ENCODE measurements at places on chromosomes 3 and 15.

- no peak for DNase-seq
Observed at GRCh38 chr3:195171093-195171873, 99.7 kb downstream of the XXYLT1 start.

- no peak for DNase-seq
Observed at GRCh38 chr3:128495435-128495970, 2.5 kb upstream of the GATA2 start.

GRCh38 chr3:57661404-57661803 is 31.5 kb downstream of the DENND6A start:
- no peak for DNase-seq

- DNase-seq, result no peak
Observed at GRCh38 chr3:95971573-95971972, 842.8 kb upstream of the EPHA6 start.

DNA sequence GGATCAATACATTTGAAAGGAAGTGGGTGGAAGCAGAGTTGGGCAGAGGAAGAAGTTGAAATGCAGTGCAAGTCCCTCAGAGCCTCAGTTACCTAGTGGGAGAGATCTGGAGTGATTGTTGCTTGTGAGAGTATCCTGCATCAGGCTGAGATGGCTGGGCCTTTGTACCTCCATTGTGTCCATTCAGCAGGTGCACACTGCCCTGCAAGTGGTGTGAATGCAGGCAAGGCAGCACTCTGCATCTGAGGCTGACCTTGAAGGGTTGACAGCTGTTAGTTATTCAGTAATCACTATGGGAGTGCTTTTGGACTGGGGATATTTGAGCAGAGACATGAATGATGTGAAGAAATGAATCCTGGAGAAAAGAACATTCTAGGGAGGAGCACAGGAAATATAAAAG is 25.2 kb downstream of the ATP6V1A start:
- DNase-seq, result peak; percentile 11

GRCh38 chr15:95680728-95681127 is 649.8 kb upstream of the NR2F2 start:
- DNase-seq, result no peak

- no peak for DNase-seq
Observed at GRCh38 chr3:134606033-134607025, 44.5 kb downstream of the KY start.

- no peak for DNase-seq
Observed at GRCh38 chr15:69792823-69793222, 304.9 kb downstream of the TLE3 start.

- DNase-seq, result no peak
Observed at GRCh38 chr3:125633767-125634166, 38.5 kb upstream of the OSBPL11 start.

DNA sequence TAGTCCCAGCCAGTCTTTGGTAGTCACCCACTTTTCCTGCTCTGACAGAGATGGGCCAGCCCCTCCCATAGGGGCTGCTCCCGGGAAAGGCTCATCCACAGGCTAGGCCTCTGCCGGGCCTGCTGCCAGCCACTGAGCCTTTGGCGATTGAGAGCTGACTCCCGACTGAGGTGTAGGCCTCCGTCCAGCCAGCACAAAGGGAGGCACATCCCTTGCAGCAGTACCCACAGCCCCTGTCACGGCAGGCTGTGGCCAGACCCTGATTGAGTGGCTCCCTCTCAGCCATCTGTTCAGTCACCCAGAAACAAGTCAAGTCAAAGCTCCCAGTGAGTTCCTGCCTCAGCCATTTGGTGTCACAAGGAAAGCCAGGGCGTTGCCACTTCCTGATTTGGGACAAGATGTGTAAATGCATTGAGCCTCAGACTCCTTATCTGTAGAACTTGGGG is 6.2 kb upstream of the PAK6 start:
- no peak for DNase-seq

DNA sequence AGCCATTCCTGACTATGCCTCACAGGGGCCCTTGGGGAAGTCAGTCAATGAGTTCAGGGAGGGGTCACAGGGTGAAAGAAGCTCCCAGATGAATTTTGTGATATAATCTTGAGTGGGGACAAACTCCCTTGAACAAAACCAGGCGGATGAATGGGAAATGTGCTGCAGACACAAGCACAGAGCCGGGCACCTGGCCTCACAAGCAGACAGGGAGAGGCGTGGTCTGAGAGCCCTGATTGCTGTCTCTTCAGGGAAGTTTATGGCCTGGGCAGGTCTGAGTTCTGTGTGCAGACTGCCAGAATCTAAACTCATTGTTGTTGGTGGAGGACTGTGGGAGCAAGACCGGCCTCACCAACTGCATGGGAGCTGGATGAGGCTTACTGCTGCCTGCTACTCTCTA is 591.8 kb downstream of the EPHA3 start:
- no peak for DNase-seq

DNA sequence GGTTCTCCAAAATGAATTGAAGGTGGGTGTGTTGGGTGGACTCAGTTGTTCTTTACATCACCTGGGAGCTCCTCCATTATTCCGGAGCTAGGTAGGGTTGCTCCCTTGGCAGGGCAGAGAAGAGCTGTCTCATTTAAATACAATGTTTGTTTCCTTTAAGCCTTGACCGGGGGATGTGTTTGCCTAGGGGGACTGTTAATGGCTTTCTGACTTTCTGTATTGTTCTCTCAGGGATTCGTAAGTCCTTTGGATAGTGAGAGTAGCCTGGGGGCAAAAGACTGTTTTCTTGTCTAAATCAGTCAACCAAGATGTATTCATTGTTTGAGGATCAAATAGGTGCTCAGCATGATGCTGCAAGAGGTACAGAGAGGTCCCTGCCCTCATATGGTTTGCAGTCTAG is 71.1 kb downstream of the CDAN1 start:
- no peak for DNase-seq

- DNase-seq, result no peak
Observed at GRCh38 chr3:45100981-45101407, 45.2 kb downstream of the CDCP1 start.

DNA sequence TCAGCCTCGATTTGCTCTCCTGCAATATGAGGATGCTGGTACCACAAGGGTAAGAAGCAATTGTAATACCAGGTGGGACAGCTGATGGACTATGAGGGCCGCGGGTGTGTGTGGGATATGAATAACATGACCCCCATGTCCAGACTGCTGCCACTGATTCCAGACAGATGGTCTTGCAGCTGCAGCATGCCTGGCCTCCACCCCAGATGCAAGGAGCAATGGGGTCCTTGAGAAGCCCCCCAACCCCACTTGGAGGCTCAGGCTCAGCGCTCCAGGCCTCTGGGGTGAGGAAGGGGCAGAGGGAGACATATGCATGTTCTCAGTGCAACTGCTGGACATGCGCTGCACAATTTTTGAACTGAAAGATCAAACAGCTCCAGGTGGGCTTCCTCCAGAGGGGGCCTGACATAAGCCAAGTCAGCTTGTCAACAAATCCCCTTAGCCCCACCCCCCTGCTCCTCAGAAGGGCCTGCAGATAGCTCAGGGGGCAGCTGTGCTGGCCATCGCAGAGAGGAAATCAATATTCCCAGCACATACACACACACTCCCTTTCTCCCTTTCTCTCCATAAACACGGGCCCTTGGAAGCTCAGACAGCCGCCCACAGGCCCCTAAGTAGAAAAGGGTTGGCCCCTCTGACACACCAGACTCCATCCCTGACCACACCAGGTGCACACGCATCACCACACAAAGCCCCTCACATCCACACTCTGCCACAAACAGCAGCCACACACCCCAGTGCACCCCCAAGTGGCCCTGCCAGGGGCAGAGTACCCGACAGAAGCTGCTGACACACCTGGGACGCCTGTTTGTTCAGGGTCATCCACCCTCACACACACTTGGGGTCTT is 107.0 kb downstream of the IQSEC1 start:
- no peak for DNase-seq

DNA sequence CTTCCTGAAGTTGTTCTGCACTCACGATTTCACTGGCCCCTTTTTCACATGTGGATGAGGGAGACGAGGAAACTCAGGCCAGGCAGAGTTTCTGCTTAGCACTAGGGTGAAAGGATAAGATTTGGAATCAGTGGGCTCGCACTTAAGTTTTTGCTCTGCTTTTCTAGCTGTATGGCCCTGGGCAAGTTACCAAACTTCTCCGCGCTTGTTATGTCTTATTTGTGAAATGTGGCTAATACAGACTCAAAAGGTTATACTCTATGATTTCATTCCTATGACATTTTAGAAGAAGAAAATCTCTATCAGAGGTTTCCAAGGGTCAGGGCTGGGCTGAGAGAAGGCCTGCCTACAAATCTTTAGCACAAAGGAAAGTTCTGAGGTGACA is 191.9 kb upstream of the LRIG1 start:
- DNase-seq, result no peak

DNA sequence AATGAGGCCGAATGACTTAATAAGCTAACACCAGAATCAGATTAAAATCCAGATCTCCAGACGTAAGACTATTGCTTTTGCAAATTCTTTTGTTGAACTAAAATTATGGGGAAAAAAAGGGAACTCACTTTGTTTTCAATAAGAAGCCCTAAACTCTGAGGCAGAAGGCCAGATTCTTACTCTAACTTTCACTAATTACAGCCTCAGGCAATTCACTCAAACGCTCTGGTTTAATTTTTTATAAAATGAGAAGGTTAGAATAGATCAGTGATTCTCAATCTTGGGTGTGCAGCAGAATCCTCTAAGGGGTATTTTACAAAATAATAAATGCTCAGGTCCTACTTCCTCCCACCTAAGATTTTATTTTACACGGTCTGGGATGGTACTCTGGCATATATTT is 38.1 kb downstream of the C3orf70 start:
- no peak for DNase-seq

- DNase-seq, result no peak
Observed at GRCh38 chr3:19811689-19812088, 122.3 kb downstream of the EFHB start.

DNA sequence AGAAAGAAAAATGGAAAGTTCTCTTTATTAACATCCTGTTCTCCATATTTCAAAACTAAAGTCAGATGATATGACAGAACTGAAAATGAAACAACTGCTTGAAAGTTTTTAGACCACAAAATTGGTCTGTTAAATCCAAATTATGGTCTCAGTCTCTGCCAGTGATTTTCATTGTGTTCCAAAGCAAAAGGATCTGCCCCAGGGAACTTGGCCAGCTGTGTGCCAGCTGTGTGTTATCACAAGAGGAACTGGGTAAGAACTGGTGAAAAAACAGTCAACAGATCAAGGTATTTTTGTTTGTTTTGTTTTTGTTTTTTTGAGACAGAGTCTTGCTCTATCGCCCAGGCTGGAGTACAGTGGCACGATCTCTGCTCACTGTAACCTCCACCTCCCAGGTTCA is 323.3 kb downstream of the CTNNB1 start:
- no peak for DNase-seq

GRCh38 chr15:28912422-28912821 is 26.6 kb downstream of the APBA2 start:
- DNase-seq, result no peak

- DNase-seq, result no peak
Observed at GRCh38 chr3:64599651-64600050, 88.1 kb downstream of the ADAMTS9 start.

DNA sequence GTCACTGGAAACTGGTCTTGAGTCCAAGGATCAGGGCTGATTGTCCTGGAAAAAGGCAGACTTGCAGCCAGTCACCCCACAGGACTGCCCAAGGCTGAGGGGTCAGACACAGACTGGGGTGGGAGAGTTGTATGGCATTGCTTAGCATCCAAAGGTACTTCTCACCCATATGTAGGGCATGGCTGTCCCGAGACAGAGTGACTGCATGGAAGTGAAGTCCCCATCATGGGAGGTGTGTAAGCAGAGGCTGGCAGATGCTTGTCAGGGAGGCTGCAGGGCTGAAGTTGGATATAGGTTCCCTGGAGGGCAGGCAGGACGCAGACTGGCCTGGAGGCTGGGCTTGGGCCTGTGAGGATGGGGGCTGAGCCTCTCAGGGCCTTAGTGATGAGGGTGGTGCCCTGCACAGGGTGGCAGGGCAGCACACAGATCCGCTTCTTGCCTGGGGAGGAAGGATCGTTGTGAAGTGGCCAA is 31.1 kb downstream of the PSTPIP1 start:
- DNase-seq, result no peak

- no peak for DNase-seq
Observed at GRCh38 chr3:31754575-31755278, 222.0 kb downstream of the STT3B start.

GRCh38 chr3:4982773-4983738 is 3.8 kb downstream of the BHLHE40 start:
- no peak for DNase-seq

DNA sequence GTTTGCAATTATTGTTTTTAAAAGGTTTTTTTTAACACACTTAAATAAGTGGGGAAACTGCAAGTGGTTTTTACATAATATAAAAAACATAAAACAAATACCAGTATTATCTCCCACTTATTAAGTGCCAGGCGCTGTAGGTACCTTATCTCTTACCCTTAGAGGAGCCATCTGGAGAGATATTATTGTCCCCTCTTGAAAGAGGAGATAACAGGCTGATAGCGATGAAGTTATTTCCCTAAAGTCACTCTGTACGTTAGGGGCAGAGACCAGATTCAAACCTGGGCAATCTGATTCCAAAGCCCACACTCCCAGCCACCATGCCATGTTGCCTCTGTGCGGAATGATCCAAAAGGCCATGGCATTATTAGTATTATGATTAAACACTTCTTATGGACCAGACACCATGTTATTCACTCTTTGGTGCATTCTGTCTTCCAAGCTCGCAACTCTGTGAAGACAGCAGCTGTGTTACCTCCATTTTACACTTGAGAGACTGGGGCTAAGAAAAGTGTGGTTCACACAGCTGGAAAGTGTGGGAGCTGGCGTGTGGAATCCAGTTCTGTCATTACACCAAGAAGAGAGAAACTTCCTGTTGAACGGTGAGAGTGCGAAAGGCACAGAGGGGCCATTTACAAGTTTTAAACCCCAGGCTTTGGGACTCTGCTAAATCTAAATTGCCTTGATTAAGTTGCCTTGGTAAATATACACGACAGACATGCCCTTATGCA is 79.9 kb upstream of the MITF start:
- no peak for DNase-seq

GRCh38 chr3:5321666-5322340 is 134.3 kb downstream of the EDEM1 start:
- DNase-seq, result no peak

GRCh38 chr15:74019734-74020133 is 25.2 kb downstream of the PML start:
- DNase-seq, result no peak

DNA sequence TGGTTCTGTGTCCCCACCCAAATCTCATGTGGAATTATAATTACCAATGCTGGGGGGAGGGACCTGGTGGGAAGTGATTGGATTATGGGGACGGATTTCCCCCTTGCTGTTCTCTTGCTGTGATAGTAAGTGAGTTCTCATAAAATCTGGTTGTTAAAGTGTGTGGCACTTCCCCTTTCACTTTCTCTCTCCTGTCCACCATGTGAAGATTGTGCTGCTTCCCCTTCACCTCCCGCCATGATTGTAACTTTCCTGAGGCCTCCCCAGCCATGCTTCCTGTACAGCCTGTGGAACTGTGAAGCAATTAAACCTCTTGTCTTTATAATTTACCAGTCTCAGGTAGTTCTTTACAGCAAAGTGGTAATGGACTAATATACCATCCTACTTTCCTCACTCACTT is 289.6 kb downstream of the EFHB start:
- DNase-seq, result no peak

Data from HepG2 (cell line).